ENCODE measurements at places on chromosomes 1 and 21.

- DNase-seq, result no peak
These were observed 36.9 kb upstream of the BACH1 start for GRCh38 chr21:29261555-29262540.

- DNase-seq, result no peak
These were observed 74.6 kb upstream of the TENT5C start for GRCh38 chr1:117531222-117531621.

DNA sequence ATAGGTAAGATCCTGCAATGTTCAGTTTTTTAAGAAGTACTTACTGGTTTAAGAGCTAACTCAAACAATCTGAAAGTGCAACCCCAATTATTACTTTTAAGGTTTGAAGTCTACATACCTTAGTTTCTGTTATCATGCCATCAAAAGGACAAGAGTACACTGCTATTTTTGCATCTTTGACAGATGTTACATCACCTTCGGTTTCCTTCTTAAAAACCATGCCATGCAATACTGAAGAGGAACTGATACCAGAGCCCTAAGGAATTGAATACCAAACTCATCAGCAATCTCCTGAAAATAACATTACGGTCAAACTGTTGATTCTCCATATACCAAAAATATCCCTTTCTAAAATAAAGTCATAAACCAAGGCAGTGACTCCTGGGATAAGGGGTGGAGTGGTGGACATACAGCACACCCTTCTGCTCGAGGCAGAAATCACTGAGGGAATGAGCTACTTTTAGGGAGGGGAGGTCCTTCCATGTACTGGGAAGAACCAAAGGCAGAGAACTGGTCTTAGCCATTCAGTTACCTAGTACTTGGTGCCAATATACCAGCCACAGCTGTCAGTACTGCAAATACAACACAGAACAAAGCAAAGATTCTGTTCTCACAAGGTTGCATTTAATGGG, 8.5 kb downstream of the CCT8 start:
- no peak for DNase-seq

DNA sequence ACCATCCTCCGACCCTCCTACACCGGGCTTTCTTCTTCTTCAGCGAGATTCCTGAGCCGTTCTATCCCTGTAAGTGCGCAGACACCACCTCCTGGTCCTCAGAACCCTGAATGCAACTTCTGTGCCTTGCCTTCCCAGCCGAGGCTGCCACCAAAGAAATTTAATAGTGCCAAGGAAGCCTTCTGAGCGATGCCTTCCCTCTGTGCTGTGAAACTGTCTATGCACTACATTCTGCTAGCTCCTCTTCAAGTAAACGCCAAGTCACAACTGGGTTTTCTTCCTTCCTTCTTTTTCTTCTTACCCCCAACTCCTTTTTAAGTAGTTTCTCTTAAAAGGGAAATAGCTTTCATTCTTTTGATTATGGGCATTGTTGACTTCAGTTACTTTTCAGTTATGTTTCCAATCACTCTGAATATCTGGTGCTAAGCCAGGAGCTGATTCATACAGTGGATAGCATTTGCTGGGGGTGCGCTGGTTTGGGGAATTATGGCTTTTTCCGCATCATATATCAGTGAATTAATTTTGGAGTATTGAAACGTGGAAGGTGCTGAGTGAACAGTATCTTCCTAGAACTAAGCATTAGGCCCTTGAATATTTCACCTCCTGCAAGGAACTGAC, 38.6 kb upstream of the GPR88 start:
- no peak for DNase-seq

All from vagina (tissue), 2 donors.